Breast epithelium (tissue), 4 donors: ENCODE measurements at places on chromosomes 6 and 20. TPM values are rescaled to one million over a fixed set of nuclear protein-coding genes. Genes with fewer than 3 reads are reported as not detected.

The LY6G6D gene
- total RNA-seq: not detected

The CST7 gene
- total RNA-seq: 2.5 TPM

The RAB23 gene
- 10.8 TPM for total RNA-seq

The PDE10A gene
- total RNA-seq: 2.7 TPM

The ANGPT4 gene
- total RNA-seq: 1.0 TPM

The METTL24 gene
- 6.6 TPM for total RNA-seq

The SLC22A7 gene
- not detected for total RNA-seq

The SPINT4 gene
- total RNA-seq: not detected

The FRK gene
- total RNA-seq: 0.64 TPM

The RNGTT gene
- 30.3 TPM for total RNA-seq
